ENCODE measurements at places on chromosomes 12 and 14.

DNA sequence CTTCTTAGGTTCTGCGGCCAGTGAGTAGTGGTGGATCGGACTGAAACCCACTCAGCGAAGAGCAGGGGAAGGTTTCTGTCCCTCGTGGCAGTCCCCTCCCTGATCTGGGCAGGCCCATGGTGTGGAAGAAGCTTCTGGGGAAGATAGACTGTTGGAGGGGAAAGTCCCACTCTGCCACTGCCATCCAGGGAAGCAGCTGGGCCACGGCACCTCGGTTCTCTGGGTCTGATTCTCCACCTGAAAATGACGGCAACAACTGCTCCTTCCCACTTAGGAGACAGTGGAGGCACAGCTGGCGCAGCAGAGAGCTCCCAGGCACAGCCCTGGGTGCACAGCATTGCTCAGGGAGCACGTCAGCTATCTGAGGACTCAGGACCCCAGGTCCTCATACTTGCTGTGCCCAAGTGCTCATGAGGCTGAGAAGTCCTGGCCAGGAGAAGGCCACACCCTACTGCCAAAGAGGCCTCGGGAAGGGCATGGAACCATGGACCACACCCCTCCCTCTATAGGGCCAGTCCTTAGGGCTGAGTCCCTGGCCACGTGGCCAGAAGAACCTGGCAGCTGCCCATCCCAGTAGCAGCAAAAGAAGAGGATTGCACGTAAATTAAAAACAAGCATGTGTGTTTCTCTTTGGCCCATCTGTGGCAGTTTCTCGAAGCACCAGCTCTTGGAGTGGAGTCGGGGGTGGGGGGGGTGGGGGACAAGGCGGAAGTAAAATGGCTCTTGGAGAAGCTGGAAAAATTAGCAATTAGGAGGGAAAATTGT lies 85.3 kb upstream of the BCL11B start:
- no peaks in the 10 kb centered on the region for H3K36me3 ChIP-seq
- no peak for DNase-seq
- no peak overlapping the region for H3K27ac ChIP-seq
- no peaks in the 10 kb centered on the region for H3K4me1 ChIP-seq

DNA sequence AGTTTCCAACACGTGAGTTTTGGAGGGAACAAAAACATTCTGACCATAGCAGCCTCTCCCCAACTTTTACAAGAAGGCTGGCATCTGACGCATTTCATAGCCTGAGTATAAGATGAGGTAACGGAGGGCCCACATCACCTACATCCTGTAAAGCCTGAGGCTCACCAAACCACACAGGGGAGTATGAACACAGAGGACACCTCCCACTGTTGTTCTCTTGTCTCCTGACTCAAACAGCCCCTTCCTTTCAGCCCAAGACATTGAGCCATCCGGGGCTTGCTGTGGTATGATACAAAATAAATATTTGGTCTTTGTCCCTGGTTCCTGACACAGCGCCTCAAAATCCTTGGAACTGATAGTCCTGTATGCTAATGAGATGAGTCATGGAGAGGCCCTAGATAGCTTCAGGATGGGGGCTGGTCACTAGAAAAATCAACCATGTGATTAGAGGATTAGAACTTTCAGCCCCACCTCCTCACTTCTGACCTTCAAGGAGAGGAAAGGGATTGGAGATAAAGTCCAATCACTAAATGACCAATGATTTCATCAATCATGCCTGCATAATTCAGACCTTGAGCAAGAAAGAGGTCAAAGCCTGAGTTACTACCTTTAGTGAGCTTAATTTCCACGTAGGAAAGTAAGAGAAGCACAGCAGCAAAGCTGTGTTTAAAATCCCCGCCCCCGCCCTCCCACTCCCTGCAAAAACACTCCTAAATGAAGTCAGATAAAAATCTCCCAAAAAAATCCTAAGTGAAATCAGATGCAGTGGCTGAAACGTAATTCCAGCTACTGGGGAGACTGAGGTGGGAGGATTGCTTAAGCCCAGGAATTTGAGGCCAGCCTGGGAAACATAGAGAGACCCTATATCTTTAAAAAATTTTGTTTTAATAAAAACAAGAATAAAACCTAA lies 236.4 kb downstream of the PCNX1 start:
- H3K27ac ChIP-seq: no peak overlapping the region
- no peak for DNase-seq
- no peaks in the 10 kb centered on the region for H3K36me3 ChIP-seq
- no peaks in the 10 kb centered on the region for H3K4me1 ChIP-seq
- no peaks in the 10 kb centered on the region for H3K27me3 ChIP-seq

- peaks cover 6% of the 10 kb centered on the region for H3K27me3 ChIP-seq
- H3K27ac ChIP-seq: no peak overlapping the region
- no peak overlapping the region for H3K4me3 ChIP-seq
- no peaks in the 10 kb centered on the region for H3K36me3 ChIP-seq
- DNase-seq: no peak
Observed at GRCh38 chr14:103093856-103094405, 594 bp upstream of the EXOC3L4 start.

GRCh38 chr12:98669751-98670150 lies 24.7 kb downstream of the APAF1 start:
- H3K27ac ChIP-seq: no peak overlapping the region
- no peak for DNase-seq
- H3K4me1 ChIP-seq: no peaks in the 10 kb centered on the region
- peaks cover 18% of the 10 kb centered on the region for H3K36me3 ChIP-seq
- no peaks in the 10 kb centered on the region for H3K27me3 ChIP-seq
- no peak overlapping the region for H3K4me3 ChIP-seq

- no peaks in the 10 kb centered on the region for H3K27me3 ChIP-seq
- H3K4me1 ChIP-seq: no peaks in the 10 kb centered on the region
- H3K36me3 ChIP-seq: peaks cover 15% of the 10 kb centered on the region
- H3K27ac ChIP-seq: peak overlapping the region; percentile 46
- no peak overlapping the region for H3K4me3 ChIP-seq
- peak; percentile 62 for DNase-seq
Observed at GRCh38 chr14:73295198-73295796, 58.0 kb downstream of the PAPLN start.

DNA sequence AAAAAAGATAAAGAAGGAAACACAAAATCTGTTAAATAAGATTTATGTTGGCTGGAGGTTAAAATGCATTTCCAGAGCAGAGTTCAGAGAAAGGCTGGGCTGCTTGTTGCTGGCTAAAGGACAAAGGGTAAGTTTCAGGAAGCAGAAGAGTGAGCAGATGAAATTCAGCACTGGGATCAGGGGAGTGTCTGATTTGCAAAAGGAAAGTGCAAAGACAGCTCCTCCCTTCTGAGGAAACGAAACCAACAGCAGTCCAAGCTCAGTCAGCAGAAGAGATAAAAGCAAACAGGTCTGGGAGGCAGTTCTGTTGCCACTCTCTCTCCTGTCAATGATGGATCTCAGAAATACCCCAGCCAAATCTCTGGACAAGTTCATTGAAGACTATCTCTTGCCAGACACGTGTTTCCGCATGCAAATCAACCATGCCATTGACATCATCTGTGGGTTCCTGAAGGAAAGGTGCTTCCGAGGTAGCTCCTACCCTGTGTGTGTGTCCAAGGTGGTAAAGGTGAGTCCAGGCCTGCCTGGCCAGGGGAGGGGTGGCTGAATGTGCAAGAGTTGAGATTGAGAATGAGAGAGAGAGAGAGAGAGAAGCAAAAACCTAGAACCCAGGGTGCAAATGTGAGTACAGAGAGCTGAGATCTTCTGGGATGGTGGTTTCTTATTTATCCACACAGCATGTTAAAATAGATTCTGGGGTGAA lies at the start of gene OAS1:
TSS of gene OAS1 (plus strand) at position 251 of the 703 bp plus-strand sequence. CDS start at position 329, 78 bp downstream.
- H3K27me3 ChIP-seq: no peaks in the 10 kb centered on the region
- no peak within 1 kb of the TSS for H3K4me3 ChIP-seq
- peaks cover 4% of the 10 kb centered on the region for H3K4me1 ChIP-seq
- peak; percentile 78 for DNase-seq
- no peaks in the 10 kb centered on the region for H3K36me3 ChIP-seq

GRCh38 chr12:95687937-95688336 lies 102.6 kb downstream of the NTN4 start:
- H3K27ac ChIP-seq: no peak overlapping the region
- no peaks in the 10 kb centered on the region for H3K27me3 ChIP-seq
- no peaks in the 10 kb centered on the region for H3K4me1 ChIP-seq
- H3K4me3 ChIP-seq: no peak overlapping the region
- H3K36me3 ChIP-seq: no peaks in the 10 kb centered on the region
- no peak for DNase-seq

DNA sequence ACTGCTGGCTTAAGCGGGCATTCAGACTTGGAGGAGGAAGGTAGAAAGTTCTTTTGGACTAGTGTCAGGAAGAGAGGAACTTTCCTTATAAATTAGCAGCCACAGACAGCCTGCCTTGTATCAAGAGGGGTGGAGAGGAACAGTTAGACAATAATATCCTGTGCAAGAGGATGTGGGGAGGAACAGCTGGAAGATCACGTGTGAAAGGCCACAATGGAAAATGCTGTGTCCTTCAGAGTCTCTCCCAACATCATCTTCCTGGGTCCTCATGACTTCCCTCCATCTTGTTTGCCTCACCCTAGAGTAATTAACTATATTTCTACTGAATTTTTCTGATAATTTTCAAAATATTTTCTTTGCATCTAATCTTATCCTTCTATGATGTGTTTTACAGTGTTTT lies 117.4 kb downstream of the MGAT4C start:
- H3K36me3 ChIP-seq: no peaks in the 10 kb centered on the region
- DNase-seq: no peak
- no peaks in the 10 kb centered on the region for H3K27me3 ChIP-seq
- H3K4me3 ChIP-seq: no peak overlapping the region
- H3K27ac ChIP-seq: no peak overlapping the region

DNA sequence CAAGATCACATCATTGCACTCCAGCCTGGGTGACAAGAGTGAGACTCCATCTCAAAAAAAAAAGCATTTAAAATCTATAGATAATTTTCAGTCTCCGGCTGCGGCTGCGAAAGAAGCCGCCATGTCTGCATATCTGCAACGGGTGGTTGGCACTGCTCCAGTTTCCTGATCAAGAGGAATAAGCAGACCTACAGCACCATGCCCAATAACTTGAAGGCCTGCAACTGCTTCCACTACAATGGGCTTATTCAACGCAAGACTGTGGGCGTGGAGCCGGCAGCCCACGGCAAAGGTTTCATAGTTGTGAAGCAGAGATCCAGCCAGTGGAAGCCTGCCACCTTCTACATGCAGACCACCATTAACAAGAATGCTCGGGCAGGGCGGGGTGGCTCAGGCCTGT lies 30.6 kb upstream of the EID3 start:
- no peak overlapping the region for H3K4me3 ChIP-seq
- peak; percentile 37 for DNase-seq
- H3K4me1 ChIP-seq: no peaks in the 10 kb centered on the region
- H3K27ac ChIP-seq: no peak overlapping the region
- H3K27me3 ChIP-seq: no peaks in the 10 kb centered on the region
- no peaks in the 10 kb centered on the region for H3K36me3 ChIP-seq

GRCh38 chr12:75571204-75571603 lies 59.8 kb upstream of the KRR1 start:
- H3K27me3 ChIP-seq: no peaks in the 10 kb centered on the region
- no peaks in the 10 kb centered on the region for H3K4me1 ChIP-seq
- no peak for DNase-seq
- no peak overlapping the region for H3K4me3 ChIP-seq

- no peak overlapping the region for H3K27ac ChIP-seq
- H3K27me3 ChIP-seq: no peaks in the 10 kb centered on the region
- no peaks in the 10 kb centered on the region for H3K4me1 ChIP-seq
- no peak for DNase-seq
Observed at GRCh38 chr14:68448252-68448902, 344.5 kb downstream of the ZFP36L1 start.

DNA sequence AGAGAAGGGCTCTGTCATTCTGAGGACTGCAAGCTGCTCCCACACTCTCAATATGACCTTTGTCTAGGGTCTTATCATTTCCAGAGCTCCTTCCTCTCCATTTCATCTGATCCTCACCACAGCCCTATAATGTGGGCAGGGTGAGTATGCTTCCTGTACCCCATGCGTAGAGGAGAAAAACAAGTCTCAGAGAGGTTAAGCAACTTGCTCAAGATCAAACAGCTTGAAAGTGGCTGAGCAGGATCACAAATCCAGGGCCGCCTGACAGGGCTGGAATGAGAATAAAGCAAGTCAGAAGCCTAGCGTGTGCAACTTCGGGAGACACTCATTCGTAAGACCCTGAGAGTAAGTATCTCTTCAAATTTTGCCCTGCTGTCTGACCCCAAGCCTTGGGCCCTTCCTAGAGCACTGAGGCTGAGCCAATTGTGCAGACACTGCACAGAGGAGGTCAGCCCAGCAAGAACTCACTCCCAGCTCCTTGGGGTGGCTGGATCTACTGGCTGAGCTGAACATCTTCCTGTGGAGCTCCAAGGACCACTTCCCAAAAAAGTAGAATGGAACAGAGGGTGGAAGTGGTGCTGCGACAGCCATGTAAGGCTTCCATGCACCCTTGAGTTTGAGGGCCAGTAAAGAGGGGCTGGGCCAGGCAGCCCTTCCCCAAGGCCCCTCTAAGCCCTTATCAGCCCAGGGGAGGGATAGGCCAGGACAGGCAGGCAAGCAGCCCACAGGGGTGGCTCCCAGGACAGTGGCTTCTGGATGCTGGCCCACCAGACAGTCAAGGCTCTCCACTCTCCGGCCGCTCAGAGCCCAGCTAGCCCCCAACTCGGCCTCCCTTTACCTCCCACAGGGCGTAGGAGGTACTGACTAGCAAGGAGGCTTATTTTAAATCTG lies 10.5 kb downstream of the ZFP36L1 start:
- peaks cover 32% of the 10 kb centered on the region for H3K4me1 ChIP-seq
- no peaks in the 10 kb centered on the region for H3K27me3 ChIP-seq
- DNase-seq: no peak
- H3K36me3 ChIP-seq: peaks cover 4% of the 10 kb centered on the region
- no peak overlapping the region for H3K4me3 ChIP-seq

DNA sequence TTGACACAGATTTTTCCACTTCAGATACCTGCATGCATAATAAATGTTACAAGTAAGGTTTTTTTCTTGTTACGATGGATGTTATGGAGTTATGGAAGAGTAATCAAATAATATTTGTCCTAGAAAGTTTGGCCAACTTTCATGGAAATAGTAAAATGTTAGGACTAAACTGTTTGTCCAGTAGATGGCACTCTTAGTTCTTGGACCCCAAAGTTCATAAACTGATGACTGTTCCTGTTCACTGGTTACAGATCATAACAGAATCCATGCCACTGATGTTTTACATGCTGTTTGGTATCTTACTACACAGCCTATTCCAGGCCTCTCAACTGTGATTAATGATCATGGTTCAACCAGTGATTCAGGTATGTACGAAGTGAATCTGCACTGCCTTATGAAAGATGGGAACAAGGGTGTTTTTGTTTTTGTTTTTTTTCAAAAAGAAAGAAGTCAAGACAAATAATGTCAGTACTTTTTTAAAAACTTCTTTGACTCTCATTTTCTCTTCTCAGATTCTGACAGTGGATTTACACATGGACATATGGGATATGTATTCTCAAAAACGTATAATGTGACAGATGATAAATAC lies 48.8 kb upstream of the SLCO1C1 start:
- no peaks in the 10 kb centered on the region for H3K36me3 ChIP-seq
- H3K27ac ChIP-seq: no peak overlapping the region
- peak; percentile 57 for DNase-seq
- H3K27me3 ChIP-seq: no peaks in the 10 kb centered on the region
- H3K4me3 ChIP-seq: no peak overlapping the region

- peaks cover 18% of the 10 kb centered on the region for H3K4me1 ChIP-seq
- H3K27me3 ChIP-seq: no peaks in the 10 kb centered on the region
- no peak overlapping the region for H3K27ac ChIP-seq
- no peak for DNase-seq
- H3K36me3 ChIP-seq: peaks cover 9% of the 10 kb centered on the region
Observed at GRCh38 chr14:75752907-75753594, 92.0 kb downstream of the TTLL5 start.

GRCh38 chr14:64463195-64463594 lies 2.1 kb upstream of the AKAP5 start:
- DNase-seq: no peak
- H3K4me3 ChIP-seq: no peak overlapping the region
- no peak overlapping the region for H3K27ac ChIP-seq
- no peaks in the 10 kb centered on the region for H3K27me3 ChIP-seq
- no peaks in the 10 kb centered on the region for H3K36me3 ChIP-seq
